Panc1 (cell line): ENCODE measurements at places on chromosomes 1 and 21. TPM values are rescaled to one million over a fixed set of nuclear protein-coding genes. Genes with fewer than 3 reads are reported as not detected.

The HHIPL2 gene
- total RNA-seq = 14.7 TPM

The LY9 gene
- 0.10 TPM for total RNA-seq

The CDC14A gene
- total RNA-seq = 6.6 TPM

The NECTIN4 gene
- not detected for total RNA-seq

The CYP4A11 gene
- total RNA-seq = not detected
